ENCODE measurements at places on chromosomes 13 and 19.

DNA sequence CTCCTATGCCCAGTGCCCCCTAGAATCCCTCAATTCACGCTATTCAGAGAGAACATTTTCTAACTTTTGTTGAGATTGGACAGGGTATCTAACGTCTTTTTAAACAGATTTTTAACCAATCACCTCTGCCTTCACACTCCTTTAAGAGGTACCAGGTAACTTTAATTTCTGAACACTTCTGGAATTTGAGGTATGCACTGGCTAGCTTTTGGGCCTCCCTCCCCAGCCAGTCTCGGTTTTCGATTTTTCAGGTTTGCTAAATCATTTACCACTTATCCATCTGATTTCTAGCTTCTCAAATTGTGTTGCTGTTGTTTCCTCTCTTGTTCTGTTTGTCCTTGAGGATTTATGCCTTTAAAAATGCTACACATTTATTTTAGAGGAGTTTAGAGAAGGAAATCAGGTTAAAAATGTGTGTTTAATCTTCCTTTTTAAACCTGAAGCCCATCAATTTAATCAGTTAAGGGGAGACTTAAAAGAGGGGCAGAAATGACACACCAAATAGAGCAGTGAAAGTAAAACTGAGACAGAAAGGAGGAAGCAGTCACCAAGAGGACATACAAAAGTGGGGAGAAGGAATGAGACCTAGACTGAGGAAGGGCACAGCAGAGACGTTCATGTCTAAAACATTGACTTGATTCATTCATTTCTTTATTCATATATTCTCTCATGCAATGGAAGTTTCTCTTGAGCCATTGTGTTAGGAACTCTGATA, 139.6 kb upstream of the HTR2A start:
- DNase-seq = peak; percentile 11

DNA sequence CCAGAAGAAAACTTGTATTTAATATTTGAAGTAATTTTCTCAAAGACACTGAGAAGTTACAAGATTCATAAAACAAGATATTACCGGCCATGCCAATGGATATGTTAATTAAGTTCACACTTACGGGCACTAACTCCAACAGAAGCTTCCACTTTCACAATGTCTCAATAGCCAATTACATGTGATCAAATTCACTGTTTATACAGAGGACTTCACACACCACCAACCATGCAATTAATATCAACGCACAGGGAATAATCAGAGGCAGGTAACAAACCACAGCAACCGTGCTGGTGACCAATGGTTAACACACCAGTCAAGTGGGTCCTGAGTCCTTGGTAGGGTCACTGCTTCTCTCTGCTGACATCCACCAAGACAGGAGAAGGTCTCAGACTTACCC, 5.9 kb upstream of the ACOD1 start:
- no peak for DNase-seq

GRCh38 chr13:77013853-77014542, 13.0 kb downstream of the FBXL3 start:
- DNase-seq = no peak

GRCh38 chr13:26133851-26134250, 82.0 kb upstream of the SHISA2 start:
- DNase-seq = no peak

DNA sequence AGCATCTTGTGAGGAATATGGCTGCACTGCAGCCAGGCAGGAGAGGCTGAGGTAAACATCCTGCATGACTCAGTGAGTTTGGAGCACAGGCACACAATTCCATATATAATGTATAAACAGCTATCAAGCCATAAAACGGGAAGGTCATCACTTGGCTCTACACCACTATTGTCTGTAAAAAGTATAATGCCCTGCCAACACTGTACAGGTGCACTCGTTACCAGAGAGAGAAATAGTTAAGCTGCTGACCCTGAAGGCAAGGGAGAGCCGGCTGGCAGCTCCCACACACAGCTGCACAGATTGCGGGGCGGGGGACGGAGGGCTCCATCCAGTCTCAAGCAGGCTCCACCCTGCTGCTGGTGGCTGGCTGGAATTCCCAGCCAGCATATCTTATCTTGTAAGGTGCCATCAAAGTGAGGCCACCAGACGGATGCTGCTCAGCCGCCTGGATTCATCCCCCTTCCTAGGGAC, 668.1 kb downstream of the SLITRK5 start:
- DNase-seq = no peak

- no peak for DNase-seq
Measured at GRCh38 chr13:30145709-30146367, 161.5 kb downstream of the KATNAL1 start.

DNA sequence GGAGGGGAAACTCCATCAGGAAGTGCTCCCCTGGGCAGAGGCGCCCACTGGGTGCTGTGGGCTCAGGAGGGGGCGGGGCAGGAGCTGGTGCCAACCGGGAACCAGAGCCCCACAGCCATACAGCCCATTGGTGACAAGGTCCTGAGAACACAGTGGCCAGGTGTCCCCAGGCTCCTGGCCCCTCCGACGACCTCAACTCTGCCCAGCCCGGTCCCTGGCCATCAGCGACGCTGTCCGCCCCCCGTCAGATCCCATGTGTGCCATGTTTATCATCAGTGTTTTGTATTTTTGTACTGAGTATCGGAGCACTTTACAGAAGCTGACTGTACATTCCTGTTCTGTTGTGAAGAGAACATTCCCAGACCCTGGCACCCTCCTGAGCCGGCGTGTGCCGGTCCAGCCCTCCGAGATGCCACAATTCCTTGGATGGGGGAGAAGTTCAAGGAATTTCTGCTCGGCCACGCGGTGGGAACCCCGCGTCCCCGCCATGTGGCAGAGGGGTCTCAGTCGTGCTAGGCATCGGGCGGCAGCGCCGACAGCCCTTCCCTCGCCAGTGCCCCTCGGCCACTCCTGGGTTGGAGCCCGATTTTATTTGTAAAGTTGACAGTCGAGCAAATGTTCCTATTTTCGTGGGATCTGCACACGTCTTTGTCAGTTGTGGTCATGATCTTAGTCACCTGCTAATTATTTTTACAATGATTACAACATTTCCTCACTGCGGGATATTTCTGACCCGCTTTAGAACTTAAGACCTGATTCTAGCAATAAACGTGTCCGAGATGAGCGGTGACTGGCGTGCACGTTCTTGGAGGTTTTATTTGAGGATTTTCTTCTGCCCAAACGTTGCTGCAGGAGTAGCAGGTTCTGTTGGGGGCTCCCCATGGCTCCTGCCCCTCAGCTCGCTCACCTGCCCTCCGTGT, 16.9 kb downstream of the PEX11G start:
- DNase-seq = no peak

DNA sequence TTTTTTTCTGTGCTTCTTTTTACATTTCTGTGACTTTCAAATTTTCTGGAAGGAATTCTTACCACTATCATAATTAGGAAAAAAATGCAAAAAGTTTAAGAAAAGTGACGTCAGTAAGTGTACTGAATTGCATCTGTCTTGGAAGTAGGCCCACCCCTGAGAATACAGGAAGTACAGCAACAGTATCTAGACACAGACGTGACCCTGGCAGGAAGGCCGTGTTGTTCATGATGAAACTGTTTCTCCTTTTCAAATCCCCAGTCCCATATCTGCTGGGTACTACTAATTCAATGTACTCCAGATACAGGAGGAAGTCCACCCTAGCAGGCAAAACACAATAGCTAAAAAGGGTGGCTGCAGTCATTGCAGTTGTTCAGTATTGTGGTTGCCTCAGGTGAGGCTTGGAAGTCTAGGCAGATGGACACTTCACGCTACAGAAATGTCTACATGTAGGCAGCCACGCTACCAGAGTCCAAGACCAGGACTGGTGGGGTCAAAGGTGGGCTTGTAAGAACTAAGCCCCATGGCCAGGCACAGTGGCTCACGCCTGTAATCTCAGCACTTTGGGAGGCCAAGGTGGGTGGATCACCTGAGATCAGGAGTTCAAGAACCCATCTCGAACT, 49.6 kb upstream of the MED4 start:
- no peak for DNase-seq

GRCh38 chr13:98406427-98406826, 170.5 kb downstream of the STK24 start:
- no peak for DNase-seq

- no peak for DNase-seq
Measured at GRCh38 chr13:93689333-93689732, 462.7 kb downstream of the GPC6 start.

GRCh38 chr19:10887616-10888367, 16.4 kb downstream of the CARM1 start:
- DNase-seq = no peak

DNA sequence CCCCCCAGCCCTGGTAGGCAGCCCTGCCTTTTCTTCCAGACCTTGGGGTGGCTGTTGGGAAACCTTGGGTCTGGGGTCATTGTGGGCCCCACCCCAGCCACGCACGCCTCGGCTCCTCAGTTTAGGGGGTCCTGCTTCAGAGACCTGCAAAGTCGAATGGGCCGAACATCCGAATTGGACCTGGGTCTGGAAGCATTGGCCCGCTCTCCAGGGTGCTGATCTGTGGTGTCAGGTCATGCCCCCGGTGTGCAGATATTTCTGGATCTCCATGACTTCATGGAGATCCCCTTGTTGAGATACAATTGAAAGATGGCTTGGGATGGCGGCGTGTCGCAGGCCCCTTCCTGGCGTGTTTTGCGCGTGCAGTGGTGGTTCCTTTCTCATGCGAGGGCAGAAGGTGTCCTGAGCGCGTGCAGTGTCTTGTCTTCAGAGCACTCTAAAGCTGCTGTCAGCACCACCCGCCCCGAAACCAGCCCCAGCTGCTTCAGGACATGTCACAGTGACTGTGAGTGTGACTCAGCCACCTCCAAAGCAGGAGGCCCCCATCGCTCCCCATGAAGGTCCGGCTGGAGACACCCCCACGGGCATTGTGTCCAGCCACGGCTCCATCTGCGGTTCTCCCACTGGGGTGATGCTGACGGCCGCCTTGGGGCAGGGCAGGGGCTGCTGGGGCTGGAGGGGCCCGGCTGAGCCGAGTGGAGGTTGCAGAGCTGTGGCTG, 112.7 kb downstream of the KDM4B start:
- no peak for DNase-seq

DNA sequence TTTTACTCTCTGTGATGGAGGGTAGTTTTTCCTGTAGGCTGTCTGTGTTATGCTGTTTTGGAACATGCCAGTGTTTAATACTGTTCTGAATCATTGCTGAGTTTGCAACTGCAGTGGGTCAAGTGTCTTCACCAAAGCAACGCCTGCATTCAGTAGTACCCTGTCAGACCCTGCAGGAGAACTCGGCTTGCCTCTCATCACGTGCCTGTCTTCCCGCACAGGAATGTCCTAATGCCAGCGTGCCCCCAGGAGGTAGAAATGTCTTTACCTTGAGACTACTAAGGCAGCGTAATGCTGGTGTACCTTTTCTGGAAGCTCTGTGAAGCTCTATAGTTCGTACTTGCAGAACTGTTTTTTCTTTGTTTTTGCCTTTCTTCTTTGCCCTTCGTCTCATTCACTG, 42.3 kb downstream of the POLR1D start:
- DNase-seq = no peak

DNA sequence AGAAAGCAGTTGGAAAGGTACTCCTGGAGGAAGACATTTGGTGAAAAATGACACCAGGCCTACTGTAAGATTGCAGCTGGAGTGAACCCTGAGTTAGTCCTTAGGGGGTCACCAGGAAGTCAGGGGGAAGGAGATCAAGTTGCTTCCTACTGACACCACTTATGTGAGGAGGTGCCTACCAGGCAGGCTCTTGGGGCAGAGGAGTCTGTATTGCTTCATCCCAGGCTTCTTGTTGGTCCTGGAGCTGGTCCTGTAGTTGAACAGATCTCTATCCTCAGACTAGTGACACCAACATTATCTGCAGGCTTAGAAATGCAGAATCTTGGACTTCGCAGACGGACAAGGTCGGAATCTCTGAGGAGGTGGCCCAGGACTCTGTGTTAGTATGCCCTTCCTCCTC, 116.0 kb upstream of the ARGLU1 start:
- no peak for DNase-seq

DNA sequence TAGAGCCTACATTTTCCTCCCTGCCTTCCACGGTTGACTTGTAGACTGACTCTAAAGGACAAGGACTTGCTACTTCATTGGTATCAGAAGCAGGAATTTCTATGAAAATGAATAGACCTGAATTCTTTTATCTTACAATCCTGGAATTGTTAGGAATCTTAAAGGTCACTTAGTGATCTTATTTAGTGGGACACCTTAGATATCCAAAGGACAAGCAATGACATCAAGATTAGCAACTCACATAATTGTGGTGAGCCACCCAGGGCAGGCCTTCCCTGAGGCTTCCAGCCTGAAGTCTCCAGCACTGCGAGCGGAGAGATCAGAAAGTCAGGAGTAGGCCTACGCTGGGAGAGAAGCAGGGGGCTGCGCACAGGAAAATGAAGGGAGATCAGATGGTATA, 37.8 kb downstream of the KLF5 start:
- DNase-seq = no peak

- DNase-seq = no peak
Measured at GRCh38 chr13:65719831-65720230, 1510.3 kb downstream of the PCDH9 start.

DNA sequence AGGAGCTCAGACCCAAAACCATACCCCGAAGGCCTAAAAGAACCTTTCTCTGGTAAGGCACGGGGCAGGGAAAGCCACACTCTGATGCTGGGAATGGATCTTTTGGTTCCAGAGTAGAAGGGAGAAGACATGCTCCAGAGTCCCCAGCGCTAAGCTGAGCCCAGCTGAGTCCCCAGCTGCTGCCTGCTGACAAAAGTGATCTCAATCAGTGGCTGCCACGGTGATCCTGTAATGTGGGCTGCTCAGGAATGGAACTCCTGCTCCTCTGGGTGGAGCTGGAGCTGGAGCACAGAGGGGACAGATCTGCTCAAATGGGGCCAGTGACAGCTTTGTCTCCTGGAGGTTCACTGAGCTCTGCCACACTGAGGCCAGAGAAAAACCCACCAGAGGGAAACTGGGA, 70.5 kb downstream of the MLLT1 start:
- DNase-seq = no peak

GRCh38 chr19:30324982-30325381, 47.2 kb upstream of the ZNF536 start:
- DNase-seq = no peak

- DNase-seq = no peak
Measured at GRCh38 chr13:99417201-99418102, 83.8 kb upstream of the TM9SF2 start.

DNA sequence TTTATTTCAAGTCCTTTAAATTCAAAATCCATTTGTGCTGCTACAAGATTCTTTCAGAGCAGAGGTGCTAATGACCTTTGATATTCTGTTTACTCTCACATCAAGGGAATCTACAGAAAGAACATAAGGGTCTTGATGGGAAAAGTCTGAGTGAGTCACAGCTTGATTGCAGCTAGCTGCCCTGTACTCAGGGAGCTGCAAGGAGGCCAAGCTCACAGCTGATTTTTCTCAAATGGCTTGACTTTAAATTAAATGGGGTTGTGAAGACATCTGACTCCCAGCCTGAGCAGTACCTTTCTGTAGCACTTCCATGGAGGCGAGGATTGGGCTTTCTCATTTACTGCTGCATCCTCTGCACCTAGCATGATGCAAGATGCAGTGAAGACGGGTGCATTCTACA, 62.5 kb downstream of the RAP2A start:
- no peak for DNase-seq
